ENCODE measurements at places on chromosomes 3 and 15. TPM values are rescaled to one million over a fixed set of nuclear protein-coding genes. Genes with fewer than 3 reads are reported as not detected.
A peak's percentile ranks its signal among the peaks of the same experiment; 100 is the strongest.

DNA sequence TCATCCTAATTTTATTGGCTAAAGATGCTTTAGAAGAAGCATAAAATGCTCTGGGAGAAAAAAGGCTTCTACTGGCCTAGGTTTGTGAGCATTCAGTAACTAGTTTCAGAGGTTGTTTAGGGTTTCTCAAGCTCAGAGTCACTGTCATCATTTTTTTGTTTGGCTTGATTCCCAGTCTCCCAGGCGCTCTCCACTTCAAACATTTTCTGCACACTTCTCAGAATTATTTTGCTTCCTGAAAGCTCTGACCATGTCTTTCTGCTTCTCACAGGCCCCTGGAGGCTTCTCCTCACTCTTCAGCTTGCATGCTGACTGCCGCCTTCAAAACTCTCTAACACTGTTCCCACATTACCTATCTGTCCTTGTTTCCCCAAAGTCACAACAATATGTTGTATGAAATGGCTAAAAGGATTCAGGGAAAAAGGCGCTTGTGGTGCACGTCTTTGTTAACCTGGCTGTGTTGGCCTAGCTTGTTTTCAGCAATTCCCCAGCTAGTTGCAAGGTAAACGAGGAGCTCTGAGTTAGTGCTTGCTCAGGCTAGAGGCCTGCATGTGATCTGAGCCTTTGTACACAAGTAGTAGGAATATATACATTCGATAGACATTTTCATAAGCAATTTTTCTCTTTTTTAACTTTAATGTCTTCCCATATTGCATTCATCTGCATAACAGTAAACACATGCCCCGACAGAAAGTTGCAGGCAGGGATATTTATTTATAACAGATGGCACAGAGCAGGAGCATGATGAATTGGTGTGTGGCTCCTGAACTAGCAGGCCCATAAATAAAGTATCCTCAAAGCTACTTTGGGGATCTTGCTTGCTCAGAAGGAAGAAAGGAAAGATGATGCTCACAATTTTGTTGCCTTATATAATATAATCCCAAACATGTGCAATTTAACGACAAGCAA is 129.2 kb upstream of the DPH6 start:
- DNase-seq: no peak
- peaks cover 3% of the 10 kb centered on the region for H3K27me3 ChIP-seq
- peaks cover 8% of the 10 kb centered on the region for H3K4me1 ChIP-seq
- H3K36me3 ChIP-seq: no peaks in the 10 kb centered on the region
- no peak overlapping the region for H3K27ac ChIP-seq

GRCh38 chr3:15581471-15582394 is 19.6 kb downstream of the HACL1 start:
- peaks cover 48% of the 10 kb centered on the region for H3K36me3 ChIP-seq
- no peaks in the 10 kb centered on the region for H3K4me1 ChIP-seq
- H3K27ac ChIP-seq: no peak overlapping the region
- H3K4me3 ChIP-seq: no peak overlapping the region
- H3K27me3 ChIP-seq: no peaks in the 10 kb centered on the region

- H3K4me1 ChIP-seq: peaks cover 4% of the 10 kb centered on the region
- H3K27me3 ChIP-seq: peaks cover 5% of the 10 kb centered on the region
- no peak overlapping the region for H3K4me3 ChIP-seq
- DNase-seq: peak; percentile 43
- no peak overlapping the region for H3K27ac ChIP-seq
- no peaks in the 10 kb centered on the region for H3K36me3 ChIP-seq
These were observed 19.8 kb upstream of the GYG1 start for GRCh38 chr3:148971401-148972163.

The PLA2G4B gene
- total RNA-seq: 8.5 TPM

DNA sequence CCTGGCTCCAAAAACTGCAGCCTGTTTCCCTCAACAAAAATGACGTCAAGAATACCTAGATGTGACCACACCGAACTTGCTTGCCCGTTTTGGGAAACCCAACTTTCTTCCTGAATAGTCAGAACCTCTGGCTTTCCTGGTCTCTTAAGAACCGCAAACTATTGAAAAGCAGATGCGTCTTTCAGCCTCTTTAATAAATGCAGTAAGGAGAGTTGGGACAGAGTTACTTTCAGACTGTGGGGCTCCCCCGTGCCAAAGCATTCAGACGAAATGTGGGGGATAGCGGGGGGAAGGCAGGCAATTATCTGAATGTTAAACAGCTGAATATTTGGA is 1.2 kb upstream of the PROK2 start:
- no peaks in the 10 kb centered on the region for H3K36me3 ChIP-seq
- peak overlapping the region; percentile 77 for H3K4me3 ChIP-seq
- H3K27ac ChIP-seq: no peak overlapping the region
- no peak for DNase-seq

Data from activated CD4-positive, alpha-beta T cell treated with anti-CD3 and anti-CD28 coated beads, Interleukin-2, amount 10 ng/mL, durations not matched to agents 24 days and 14 days (primary cell).